ENCODE measurements at places on chromosomes 3 and 15. TPM values are rescaled to one million over a fixed set of nuclear protein-coding genes. Genes with fewer than 3 reads are reported as not detected.

- peak; percentile 71 for DNase-seq
Observed at GRCh38 chr3:143001034-143001368, 369 bp upstream of the U2SURP start.

GRCh38 chr3:62839748-62840147 lies 35.5 kb downstream of the CADPS start:
- no peak for DNase-seq

DNA sequence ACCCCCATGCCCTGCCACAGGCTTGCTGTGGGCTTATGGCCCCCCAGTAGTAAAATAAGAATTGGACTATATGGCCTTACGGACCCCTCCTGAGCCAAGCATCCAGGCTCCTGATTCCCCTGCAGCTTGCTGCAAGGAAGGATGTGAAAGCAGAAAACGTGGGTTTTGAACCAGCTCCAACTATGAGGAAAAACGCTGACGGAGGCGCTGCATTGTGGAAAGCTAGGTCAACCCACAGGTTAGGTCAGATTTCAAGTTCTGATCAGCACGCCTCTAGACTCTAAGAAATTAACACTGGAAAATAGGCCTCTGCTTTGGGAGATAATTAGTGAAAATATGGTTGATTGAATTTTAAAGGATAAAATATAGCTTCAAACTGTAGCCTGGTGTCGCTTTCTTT lies 195.4 kb upstream of the HES1 start:
- DNase-seq = no peak

GRCh38 chr3:182241766-182242488 lies 530.2 kb downstream of the SOX2 start:
- DNase-seq = no peak

DNA sequence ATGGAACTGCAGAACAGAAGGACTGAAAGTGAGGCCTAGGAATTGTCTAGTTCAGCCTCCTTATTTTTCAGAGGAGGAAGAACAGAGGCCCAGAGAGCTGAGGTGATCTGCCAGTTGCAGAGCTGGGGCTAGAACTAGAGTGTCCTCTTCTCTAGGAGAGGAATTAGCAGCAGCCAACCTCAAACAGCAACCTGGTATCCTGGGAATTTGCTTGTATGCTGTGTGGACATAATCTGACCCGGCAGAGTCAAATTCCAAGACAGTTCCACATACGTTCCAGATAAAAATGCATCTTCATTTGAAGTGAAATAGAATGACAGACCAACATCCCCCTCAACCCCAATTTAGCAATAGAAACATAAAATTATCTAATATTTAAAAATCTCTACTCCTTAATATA lies 13.5 kb upstream of the TSC22D2 start:
- no peak for DNase-seq

DNA sequence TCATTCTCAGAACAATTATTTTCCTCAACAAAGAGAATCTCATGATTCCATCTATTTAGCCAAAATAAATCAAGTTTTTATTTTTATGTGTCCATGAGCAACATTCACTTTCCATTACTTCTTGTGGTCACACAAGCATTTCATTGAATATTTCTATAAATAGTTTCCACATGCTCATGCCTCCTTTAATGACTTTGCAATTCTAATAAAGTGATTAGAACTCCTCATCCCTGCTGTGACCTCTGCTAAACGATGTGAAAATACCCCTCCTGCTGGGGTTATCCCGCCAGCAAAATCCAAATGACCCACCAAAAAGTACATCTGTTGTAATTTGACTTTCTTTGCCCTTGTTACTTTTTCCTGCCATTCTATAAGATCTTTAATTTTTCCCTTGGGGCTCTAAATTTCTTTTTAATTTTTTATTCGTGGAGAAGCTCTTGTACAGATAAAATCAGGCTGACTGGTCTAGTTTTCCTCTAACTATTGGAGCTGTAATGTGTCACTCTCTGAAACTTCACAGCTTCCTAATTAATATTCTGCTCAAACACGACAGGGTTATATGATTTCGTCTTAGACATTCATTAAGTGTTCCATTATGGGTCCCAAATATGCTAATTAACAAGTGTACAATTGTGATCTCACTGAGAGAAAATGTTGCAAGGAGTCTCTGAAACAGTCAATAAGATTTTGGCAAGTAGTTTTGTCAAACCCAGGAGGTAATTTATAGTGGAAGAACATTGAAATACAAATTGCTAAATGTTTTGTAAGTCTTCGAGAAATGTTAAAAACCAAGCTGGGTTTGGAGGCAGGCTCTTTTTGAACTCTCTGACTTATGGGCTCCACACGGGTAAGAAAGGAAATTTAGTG lies 533.1 kb upstream of the NAALADL2 start:
- no peak for DNase-seq

DNA sequence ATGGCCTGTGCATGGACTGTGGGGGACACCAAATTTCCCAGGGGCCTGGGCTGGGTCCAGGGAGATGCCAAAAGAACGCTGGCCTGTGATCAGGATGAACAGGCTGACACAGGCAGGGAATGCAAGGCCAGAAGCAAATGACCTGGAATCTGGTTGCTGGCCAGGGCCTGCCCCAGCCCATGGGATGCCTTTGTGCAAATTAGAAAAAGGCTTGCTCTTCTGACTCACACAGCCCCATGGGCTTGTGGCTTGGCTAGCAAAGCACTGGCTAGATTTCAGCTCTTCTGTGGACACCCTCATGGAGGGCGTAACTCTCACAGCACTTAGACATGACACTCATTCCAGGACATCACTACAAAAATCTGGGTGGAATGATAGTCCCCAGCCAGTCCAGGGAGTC lies 356.0 kb downstream of the SHQ1 start:
- DNase-seq = no peak

DNA sequence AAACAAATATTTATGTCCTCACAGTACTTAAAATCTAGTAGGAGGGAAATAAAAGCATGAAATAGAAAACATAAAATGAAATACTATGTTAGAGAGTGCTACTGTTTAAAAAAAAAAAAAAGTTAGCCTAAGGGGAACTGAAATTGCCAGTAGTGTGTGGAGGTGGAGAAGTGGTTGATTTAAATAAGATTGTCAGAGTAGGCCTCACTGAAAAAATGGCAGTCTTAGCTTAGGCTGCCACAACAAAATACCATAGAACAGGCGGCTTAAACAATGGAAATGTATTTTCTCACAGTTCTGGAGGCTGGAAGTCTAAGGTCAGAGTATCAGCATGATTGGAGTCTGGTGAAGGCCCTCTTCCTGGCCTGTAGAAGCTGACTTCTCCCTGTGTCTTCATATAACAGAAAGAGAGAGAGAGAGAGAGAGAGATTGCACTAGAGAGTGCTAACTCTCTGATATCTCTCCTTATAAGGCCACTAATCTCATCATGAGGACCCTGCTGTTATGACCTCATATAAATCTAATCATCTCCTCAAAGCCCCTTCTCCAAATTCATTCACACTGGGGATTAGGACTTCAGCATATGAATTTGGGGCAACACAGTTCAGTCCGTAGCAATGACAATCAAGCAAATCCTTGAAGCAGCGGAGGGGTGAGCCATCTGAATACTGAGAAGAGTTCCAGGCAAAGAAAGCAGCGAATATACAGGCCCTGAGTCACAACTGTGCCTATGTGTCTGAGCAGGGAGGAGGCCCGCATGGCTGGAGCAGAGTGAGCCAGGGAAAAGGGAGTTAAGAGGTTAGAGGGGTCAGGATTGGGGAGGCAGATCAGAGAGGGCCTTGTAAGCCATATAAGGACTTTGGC lies 23.6 kb upstream of the LRRC34 start:
- DNase-seq = no peak

DNA sequence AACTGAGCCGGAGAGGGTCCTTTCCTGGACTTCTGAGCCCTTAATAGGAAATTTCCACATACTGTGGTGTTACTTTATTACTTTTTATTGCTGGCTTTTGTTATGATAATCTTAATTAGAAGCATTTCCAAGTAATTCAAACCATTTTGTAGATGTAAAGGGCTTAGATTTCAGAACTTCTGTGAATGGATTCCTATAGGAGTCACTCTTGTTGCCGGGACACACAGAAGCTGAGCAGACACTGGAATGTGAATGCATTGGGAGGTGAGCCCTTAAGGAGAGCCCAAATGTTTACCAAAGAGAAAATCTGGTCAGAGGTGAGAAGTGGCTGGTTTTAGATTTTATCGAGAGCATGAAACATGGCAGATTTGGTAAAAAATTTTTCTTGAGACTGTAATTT lies 87.4 kb downstream of the FNDC3B start:
- no peak for DNase-seq

DNA sequence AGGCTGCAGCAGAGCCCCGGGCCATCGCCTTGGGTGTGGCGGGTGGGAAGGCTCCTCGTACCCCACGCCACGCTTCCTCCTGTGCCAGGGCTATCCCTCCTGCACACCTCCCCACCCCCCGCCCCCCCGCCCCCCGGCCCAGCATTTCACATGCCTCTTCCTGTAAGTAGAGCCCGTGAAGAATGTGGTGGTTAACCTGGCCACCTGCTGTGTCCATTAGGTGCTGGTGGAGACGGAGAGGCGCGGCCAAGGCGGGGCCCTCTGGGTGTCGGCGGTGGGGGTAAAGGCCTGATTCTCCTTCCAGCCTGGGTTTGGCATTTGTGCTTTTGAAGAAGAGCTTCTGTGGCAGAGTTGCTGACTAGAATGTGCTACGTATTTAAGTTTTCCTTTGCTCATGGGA lies 127.8 kb downstream of the CHDH start:
- DNase-seq = no peak

GRCh38 chr15:58217460-58217859 lies 79.3 kb downstream of the AQP9 start:
- DNase-seq = no peak

DNA sequence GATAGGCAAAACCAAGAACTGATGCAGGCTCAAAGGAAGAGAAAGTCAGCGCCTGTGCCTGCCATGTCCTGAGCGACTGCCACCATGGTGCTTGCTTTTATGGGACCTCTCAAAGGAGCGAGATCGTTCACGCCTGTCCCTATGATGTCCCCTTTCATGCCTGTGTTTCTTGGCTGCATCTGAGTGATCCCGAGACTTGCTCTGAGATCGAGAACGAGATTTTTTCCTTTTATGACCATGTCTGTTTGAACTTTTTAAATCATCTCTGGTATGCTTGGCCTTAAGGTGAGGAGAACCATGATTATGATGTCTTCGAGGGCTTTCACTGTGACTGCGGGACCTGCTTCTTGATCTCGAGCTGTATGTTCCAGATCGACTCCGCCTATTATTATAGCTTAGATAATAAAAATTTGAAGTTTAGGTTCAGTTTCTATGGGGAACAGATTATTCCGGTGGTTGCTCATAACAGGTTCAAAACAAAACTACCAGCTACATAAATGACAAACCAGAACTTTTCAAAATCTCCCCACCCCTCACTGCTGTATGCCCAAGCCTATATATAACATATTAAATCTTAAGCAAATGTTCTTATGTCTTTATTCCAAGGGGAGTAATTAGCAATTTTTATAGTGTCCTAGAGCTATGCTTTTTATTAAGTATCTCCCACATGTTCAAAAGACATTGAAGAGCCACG lies 11.6 kb downstream of the CCNL1 start:
- DNase-seq = no peak

DNA sequence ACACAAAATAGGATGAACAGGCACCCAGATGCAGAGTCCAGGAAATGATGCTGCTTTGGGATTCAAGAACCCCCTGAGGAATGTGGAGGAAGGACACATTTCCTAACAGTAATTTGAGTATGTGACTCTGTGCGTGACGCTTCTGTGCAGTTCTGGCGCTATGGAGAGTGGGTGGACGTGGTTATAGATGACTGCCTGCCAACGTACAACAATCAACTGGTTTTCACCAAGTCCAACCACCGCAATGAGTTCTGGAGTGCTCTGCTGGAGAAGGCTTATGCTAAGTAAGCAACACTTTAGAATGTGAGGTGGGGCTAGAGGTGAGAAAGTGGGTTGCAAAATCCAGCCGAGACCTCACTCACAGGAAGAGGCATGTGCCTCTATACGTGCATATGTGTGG lies 28.3 kb downstream of the CAPN3 start:
- no peak for DNase-seq

GRCh38 chr3:121998611-121999473 lies 23.2 kb downstream of the ILDR1 start:
- no peak for DNase-seq

C3orf85 gene
- not detected for total RNA-seq

AGTR1 gene
- not detected for total RNA-seq

All from activated CD4-positive, alpha-beta T cell treated with anti-CD3 and anti-CD28 coated beads, Interleukin-2, amount 10 ng/mL, durations not matched to agents 7 days and 5 days (primary cell).